ENCODE measurements at places on chromosomes 5 and 9. TPM values are rescaled to one million over a fixed set of nuclear protein-coding genes. Genes with fewer than 3 reads are reported as not detected.

The CNTFR gene
- not detected for total RNA-seq

The TLX3 gene
- not detected for total RNA-seq

The BTNL8 gene
- not detected for total RNA-seq

The ITGA2 gene
- 8.3 TPM for total RNA-seq

The SLC45A2 gene
- total RNA-seq, result under 0.01 TPM

The EDIL3 gene
- total RNA-seq, result 44.8 TPM

The PCDHA12 gene
- total RNA-seq, result under 0.01 TPM

The HAPLN1 gene
- 0.77 TPM for total RNA-seq

The SLC6A18 gene
- total RNA-seq, result not detected

The CSF2 gene
- total RNA-seq, result not detected

The GABRP gene
- not detected for total RNA-seq

The PLEKHG4B gene
- total RNA-seq, result under 0.01 TPM

The SHC3 gene
- 20.9 TPM for total RNA-seq

The CER1 gene
- total RNA-seq, result not detected

The PCDHA4 gene
- total RNA-seq, result 0.86 TPM

The SPATA31D4 gene
- not detected for total RNA-seq

The FGF1 gene
- total RNA-seq, result 0.34 TPM

The SPATA31A3 gene
- total RNA-seq, result not detected

The CAST gene
- total RNA-seq, result 74.2 TPM

The NKD2 gene
- 4.0 TPM for total RNA-seq

The IFNA2 gene
- not detected for total RNA-seq

The TMC1 gene
- total RNA-seq, result under 0.01 TPM

The MARVELD2 gene
- 0.16 TPM for total RNA-seq

The ARL14EPL gene
- 0.69 TPM for total RNA-seq

The IL31RA gene
- total RNA-seq, result 0.77 TPM

The HAVCR1 gene
- not detected for total RNA-seq

The GNA14 gene
- 0.16 TPM for total RNA-seq

The GPR150 gene
- total RNA-seq, result 0.32 TPM

The TSLP gene
- 2.5 TPM for total RNA-seq

The PCSK1 gene
- total RNA-seq, result under 0.01 TPM

The TMEM215 gene
- not detected for total RNA-seq

The GCNT4 gene
- 0.16 TPM for total RNA-seq

The LCP2 gene
- total RNA-seq, result not detected

The TAF11L12 gene
- not detected for total RNA-seq

The PALM2AKAP2 gene
- 1.9 TPM for total RNA-seq

The FOXD4 gene
- 0.16 TPM for total RNA-seq

The POU5F2 gene
- 0.43 TPM for total RNA-seq

All from bronchial smooth muscle cell (primary cell).